Central memory CD8-positive, alpha-beta T cell (primary cell): ENCODE measurements at places on chromosomes 12 and 14.

DNA sequence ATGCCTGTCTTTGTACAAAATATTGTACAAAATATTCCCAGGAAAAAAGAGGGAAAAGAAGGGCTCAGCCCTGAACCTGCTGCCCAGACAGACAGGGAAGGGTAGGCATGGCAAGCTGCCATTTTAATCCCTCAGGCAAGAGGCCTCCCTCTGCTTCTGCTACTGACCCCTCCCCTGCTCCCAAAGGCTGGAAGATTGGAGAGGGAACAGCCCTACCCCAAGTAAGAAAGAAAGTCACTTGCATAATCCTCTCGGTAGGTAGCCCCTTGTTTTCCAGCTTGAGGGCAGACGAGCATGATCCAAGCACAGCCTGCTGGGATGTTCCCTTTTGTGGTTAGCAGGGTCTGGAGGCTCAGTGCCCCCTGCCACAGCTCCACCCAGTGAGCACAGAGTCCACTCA is 20.7 kb downstream of the ADCY6 start:
- H3K36me3 ChIP-seq: no peaks in the 10 kb centered on the region
- peaks cover 25% of the 10 kb centered on the region for H3K27me3 ChIP-seq
- no peak overlapping the region for H3K4me3 ChIP-seq
- H3K27ac ChIP-seq: no peak overlapping the region

DNA sequence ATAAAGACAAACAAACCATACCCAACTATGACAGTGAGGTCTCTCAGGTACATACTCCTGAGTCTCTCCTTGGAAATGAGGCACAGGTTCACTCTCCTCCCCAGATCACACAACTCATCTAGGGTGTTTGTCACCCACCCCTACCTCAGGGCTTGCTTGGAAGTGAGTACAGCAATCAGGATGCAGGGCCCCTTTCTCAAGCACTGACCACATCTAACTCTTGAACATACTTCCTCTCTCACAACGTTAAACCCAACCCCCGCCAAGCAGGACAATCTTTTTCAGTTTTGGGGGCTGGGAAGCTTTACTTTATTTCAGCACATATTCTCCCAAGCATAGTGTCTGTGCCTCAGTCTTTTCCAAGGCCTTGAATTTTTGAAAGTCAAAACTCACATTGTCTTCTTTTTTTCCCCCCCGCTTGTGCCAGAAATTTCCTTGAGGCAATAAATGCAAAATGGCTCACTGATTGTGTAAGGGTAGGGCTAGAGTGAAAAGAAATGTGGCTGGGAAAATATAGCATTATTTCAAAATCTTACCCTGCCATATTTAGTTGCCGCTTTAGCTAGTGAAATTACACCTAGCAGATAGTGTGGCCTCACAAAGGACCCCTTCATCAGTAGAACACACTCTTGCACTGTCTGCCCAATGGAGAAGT is 2.4 kb upstream of the GPR65 start:
- no peak overlapping the region for H3K4me3 ChIP-seq
- no peak overlapping the region for H3K27ac ChIP-seq
- peaks cover 9% of the 10 kb centered on the region for H3K36me3 ChIP-seq
- DNase-seq: no peak

DNA sequence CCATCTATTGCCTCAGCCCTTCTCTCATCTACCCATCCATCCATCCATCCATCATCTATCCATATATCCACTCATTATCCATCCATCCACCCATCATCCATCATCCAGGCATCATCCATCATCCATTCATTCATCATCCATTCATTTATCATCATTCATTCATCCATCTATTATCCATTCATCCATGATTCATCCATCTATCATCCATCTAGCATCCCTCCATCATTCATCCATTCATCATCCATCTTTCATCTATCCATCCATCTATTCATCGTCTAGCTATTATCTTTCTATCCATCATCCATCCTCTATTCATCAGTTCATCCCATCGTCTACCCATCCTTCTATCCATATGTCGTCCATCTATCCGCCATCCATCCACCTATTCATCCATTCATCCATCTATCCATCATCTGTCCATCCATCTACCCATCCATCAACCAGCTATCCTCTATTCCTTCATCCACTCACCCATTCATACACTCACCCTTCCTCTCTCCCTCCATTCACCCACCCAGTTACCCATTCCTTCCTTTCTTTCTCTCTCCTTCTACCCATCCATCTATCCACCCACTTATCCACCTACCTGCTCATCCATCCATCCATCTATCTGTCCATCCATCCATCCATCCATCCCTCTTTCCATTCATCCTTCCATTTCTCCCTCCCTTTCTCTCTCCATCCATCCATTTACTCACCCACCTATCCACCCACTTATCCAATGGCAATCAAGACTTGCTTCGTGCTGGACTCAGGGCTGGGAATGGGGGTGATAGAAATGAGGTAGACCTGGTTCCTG is 59.3 kb downstream of the KIF26A start:
- no peak overlapping the region for H3K27ac ChIP-seq
- DNase-seq: no peak
- H3K27me3 ChIP-seq: peaks cover 6% of the 10 kb centered on the region
- H3K4me1 ChIP-seq: no peaks in the 10 kb centered on the region
- no peak overlapping the region for H3K4me3 ChIP-seq
- H3K36me3 ChIP-seq: no peaks in the 10 kb centered on the region

- no peak overlapping the region for H3K4me3 ChIP-seq
- no peak for DNase-seq
- peaks cover 73% of the 10 kb centered on the region for H3K27me3 ChIP-seq
- H3K36me3 ChIP-seq: no peaks in the 10 kb centered on the region
- H3K4me1 ChIP-seq: no peaks in the 10 kb centered on the region
- no peak overlapping the region for H3K27ac ChIP-seq
Observed at GRCh38 chr12:46933947-46934346, 108.2 kb upstream of the SLC38A4 start.

DNA sequence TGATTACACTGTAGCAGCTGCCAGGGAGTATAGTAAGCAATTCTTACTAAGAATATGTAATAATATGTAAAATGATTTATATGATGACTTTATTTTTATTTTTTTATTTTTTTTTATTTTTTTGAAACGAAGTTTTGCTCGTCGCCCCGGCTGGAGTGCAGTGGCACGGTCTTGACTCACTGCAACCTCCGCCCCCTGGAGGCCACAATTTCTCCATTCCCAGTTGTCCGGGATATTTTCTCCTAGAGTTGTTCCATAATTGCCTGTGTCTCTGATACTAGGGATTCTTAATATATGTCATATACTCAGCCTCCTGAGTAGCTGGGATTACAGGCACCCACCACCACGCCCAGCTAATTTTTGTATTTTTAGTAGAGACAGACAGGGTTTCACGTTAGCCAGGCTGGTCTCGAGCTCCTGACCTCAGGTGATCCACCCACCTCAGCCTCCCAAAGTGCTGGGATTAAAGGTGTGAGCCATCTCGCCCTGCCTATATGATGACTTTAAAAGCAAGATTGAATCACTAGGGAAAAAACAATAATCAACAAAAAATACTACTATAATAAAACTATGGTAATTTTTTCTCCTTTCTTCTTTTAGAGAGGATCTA is 12.2 kb upstream of the ITPR2 start:
- no peak for DNase-seq
- H3K36me3 ChIP-seq: no peaks in the 10 kb centered on the region
- no peak overlapping the region for H3K27ac ChIP-seq
- H3K27me3 ChIP-seq: peaks cover 43% of the 10 kb centered on the region
- no peaks in the 10 kb centered on the region for H3K4me1 ChIP-seq
- no peak overlapping the region for H3K4me3 ChIP-seq

GRCh38 chr14:64610049-64610746 is 60.4 kb downstream of the PPP1R36 start:
- no peaks in the 10 kb centered on the region for H3K4me1 ChIP-seq
- H3K4me3 ChIP-seq: no peak overlapping the region
- no peak for DNase-seq
- peaks cover 16% of the 10 kb centered on the region for H3K27me3 ChIP-seq
- H3K36me3 ChIP-seq: peaks cover 2% of the 10 kb centered on the region
- no peak overlapping the region for H3K27ac ChIP-seq

- no peak overlapping the region for H3K27ac ChIP-seq
- H3K36me3 ChIP-seq: no peaks in the 10 kb centered on the region
- no peaks in the 10 kb centered on the region for H3K4me1 ChIP-seq
- no peak overlapping the region for H3K4me3 ChIP-seq
- no peak for DNase-seq
- peaks cover 38% of the 10 kb centered on the region for H3K27me3 ChIP-seq
Observed at GRCh38 chr12:101238800-101239329, 28.8 kb upstream of the SLC5A8 start.
